ENCODE measurements at places on chromosomes 11 and 22.

DNA sequence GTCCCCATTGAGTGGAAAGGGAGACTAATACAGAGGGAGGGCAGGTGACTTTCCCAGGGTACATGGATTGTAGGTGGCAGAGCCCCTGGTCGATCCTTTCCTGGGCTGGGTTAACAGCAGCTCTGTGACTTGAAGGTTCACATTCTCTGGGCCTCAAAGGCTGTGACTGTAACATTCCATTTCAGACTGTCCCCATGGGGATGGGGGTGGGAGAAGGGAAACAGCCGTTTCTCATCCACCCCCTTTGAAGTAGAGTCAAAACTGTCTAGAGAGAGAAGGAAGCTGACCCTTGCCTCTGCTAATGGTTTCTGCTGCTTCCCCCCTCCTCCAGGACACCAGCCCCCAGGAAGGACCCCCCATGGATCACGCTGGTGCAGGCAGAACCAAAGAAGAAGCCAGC is 19.2 kb downstream of the MICALL1 start:
- no peak for DNase-seq

- peak; percentile 2 for DNase-seq
Observed at GRCh38 chr11:66847461-66848232, 4.4 kb downstream of the RCE1 start.

GRCh38 chr11:71065841-71066240 is 186.5 kb downstream of the SHANK2 start:
- no peak for DNase-seq

GRCh38 chr11:119539583-119539982 is 116.6 kb upstream of the THY1 start:
- DNase-seq = no peak

- no peak for DNase-seq
Observed at GRCh38 chr22:37267661-37268413, 14.5 kb upstream of the CYTH4 start.

DNA sequence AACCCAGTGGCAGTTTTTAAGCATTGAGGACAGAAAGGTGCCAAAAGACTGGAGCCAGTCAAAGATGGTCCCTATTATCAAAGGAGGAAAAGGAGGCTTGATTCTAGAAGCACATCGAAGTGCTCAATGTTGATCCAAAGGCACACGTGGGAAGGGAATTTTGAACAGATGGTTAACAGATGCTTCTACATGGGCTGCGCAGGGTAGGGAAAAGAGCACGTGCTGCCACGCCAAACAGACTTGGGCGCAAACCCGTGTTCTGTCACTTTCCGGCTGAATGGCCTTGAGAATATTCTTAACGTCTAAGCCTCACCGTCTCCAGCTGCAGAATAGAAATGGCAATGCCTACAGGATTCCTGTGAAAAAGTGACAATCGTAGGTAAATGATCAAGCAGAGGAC is 217.9 kb upstream of the MTNR1B start:
- no peak for DNase-seq

GRCh38 chr11:44581246-44581645 is 15.8 kb downstream of the CD82 start:
- no peak for DNase-seq

DNA sequence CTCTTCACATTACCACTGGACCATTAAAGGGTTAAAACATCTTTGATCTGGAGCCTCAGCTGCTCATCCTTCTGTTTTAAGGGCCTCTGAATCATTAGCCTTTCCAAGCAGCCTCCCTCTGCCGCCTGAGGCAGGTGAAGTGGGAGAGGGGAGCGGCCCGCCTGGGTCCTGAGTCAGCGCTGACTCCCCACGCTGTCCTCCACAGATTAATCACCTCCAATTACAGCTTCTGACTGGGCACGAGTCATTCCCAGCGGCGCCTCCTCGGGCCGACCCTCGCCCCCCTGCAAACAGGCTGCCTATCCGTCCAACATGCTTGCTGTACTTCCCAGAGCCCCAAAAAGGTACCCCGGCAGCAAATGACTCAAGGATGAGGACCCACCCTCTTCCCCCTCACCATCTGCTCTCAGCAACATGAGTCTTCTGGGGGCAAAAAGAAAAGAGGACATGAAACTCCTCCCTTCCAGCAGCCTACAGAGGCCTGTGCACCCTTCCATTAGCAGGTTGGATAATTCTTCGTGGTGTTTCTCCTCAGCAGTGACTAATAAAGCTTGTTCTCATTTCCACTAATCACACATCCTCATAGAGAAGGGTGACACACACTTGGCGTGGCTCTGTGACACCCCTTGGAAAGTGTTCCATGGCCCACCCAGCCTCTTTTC is 44.3 kb upstream of the JAM3 start:
- DNase-seq = peak; percentile 76

GRCh38 chr11:74057249-74058151 is 48.6 kb upstream of the UCP3 start:
- DNase-seq = no peak

DNA sequence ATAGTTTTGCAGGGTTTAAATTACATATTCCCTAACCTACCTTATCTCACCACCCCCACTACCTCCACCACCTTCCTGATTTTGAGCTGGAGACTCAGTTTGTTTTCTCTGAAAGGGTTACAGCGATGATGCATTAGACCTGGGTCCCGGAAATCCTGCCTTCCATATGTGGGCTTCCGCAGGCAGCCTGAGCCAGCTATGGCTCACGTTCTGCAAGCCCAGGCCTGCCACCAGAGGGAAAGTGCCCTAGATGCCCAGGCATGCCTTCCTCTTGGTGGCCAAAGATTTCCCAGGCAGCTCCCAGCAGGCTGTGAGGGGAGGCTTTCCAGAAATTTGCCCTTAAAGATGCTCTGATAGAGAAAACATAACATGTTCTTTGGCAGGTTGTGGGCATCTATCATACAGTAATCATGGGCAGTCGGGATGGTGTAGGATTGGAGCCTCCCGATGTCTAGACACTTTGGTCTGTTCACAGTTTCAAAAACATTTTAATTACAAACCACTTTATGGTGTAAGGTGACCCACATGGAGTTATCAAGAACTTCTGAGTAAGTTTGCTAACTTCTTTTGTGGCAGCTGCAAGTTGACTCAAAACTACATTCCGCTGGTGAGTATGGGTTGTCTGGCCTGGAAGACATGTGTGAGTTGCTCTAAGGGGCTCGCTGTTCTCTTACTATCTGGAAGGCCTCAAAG is 79.3 kb downstream of the MICAL2 start:
- DNase-seq = peak; percentile 64

- no peak for DNase-seq
Observed at GRCh38 chr11:133506023-133506422, 26.3 kb downstream of the OPCML start.

GRCh38 chr11:133776671-133777367 is 68.5 kb downstream of the SPATA19 start:
- DNase-seq = no peak

- DNase-seq = no peak
Observed at GRCh38 chr11:34161361-34161760, 55.9 kb downstream of the NAT10 start.

DNA sequence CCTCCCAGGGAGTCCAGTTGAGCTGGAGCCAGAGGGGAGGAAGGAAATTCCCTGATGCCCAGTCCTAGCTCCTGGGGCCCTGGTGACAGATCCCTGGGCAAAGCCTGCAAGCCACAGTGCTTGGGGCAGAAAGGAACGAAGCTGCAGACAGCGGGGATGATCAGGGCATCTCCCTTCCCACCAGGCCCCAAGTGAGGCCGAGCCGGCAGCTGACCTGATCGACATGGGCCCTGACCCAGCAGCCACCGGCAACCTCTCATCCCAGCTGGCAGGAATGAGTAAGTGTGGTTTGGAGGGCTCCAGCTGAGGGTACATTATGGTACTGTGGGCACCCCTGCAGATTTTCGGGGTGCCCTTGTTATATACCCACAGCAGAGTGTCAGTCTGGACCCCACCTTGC is 33.5 kb downstream of the TOM1 start:
- no peak for DNase-seq

- no peak for DNase-seq
Observed at GRCh38 chr11:115447273-115447864, 56.8 kb downstream of the CADM1 start.
